Progenitor cell of endocrine pancreas (in vitro differentiated cells): ENCODE measurements at places on chromosomes 12 and 14.

DNA sequence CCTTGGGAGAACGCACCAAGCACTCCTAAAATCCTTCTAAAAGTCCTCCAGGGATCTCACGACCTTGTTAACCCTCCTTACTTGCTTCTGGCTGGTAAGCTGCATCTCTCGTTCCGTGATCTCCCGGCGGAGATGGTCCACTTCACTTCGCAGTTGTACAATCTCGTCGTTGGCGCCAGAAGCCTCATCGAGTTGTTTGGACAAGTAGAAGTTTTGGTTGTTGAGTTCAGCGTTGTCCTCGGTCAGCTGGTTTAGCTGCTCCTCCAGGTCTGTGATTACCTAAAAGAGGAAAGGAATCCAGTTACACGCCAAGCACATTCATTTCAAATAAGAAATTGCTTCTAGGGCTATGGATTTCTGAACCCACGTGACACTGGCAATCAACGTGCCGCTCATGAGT is 67.1 kb downstream of the PRKAB1 start:
- DNase-seq: no peak

GRCh38 chr14:89308232-89308959 is 108.6 kb downstream of the FOXN3 start:
- no peak for DNase-seq

DNA sequence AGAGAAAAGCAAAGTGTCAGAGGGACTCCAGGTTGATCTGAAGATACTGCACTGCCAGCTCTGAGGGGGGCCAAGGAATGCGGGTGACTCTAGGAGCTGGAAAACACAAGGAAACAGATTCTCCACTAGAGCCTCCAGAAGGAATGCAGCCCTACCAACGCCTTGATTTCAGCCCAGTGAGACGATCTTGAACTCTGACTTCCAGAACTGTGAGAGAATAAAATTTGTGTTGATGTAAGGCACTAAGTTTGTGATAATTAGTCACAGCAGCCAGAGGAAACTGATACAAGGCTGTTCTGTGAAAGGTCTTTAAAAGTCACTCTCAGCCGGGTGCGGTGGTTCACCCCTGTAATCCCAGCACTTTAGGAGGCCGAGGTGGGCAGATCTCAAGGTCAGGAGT is 34.2 kb downstream of the CKAP4 start:
- no peak for DNase-seq

DNA sequence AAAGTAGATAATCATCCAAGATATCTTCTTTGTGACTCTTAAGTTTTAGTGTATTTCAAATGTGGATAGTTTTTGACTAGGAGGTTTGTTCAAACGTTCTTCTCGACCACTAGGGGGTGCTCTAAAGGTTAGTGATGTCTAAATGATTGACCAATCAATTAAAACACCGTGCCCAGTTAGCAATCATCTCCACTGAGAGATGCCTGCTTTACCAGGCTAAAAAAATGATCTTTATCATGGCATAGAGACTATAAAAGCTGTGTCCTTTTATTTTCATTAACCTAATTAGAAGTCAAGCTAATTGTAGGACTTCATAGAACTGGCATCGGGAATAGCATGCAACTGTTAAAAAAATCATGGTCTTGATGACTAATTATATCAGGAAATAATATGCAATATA is 153.9 kb downstream of the PRKCH start:
- no peak for DNase-seq

DNA sequence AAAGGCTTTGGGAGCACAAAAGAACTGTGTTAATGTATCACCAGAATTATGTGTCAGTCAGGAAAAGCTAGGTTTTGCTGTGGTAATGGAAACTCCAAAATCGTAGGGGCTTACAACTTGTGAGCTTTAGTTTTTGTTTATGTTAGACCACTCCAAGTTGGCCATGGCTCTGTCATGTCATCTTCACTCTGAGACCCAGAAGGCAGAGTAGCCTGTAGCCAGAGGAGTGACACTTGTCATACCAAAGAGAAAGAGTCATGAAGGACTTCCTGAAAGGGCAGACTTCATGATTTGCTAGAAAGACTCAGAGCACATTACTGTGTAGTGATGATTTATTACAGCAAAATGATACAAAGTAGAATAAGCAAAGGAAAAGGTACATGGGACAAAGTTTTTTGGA is 133.6 kb upstream of the SSTR1 start:
- DNase-seq: no peak
